RPMI7951 (cell line): ENCODE measurements at places on chromosomes 13 and 19. TPM values are rescaled to one million over a fixed set of nuclear protein-coding genes. Genes with fewer than 3 reads are reported as not detected.

The FREM2 gene
- total RNA-seq: 0.29 and 0.36 TPM in 2 replicates

The MTUS2 gene
- total RNA-seq: 0.10 and 0.24 TPM in 2 replicates

The KCNN1 gene
- 0.20 TPM in 1 of 2 replicates, not detected in the other for total RNA-seq

The EBI3 gene
- total RNA-seq: 0.39 and 1.1 TPM in 2 replicates

The TNNI3 gene
- total RNA-seq: 0.48 and 0.78 TPM in 2 replicates

The ZNF132 gene
- total RNA-seq: 4.6 and 4.8 TPM in 2 replicates

The TLE6 gene
- total RNA-seq: 0.84 and 3.9 TPM in 2 replicates

The IFI30 gene
- total RNA-seq: 56.0 and 69.6 TPM in 2 replicates

The LRRC4B gene
- not detected in 2 replicates for total RNA-seq

The KRTDAP gene
- total RNA-seq: not detected in 2 replicates

The STOML3 gene
- total RNA-seq: not detected in 2 replicates

The C1QTNF9B gene
- total RNA-seq: not detected in 2 replicates

The INAFM1 gene
- 1.8 and 1.9 TPM in 2 replicates for total RNA-seq

The FAM216B gene
- not detected in 2 replicates for total RNA-seq

The POMP gene
- total RNA-seq: 162 and 172 TPM in 2 replicates

The CNN1 gene
- total RNA-seq: 0.96 and 3.0 TPM in 2 replicates

The FFAR2 gene
- total RNA-seq: not detected in 2 replicates

The KLF12 gene
- total RNA-seq: 7.4 and 9.6 TPM in 2 replicates

The GFY gene
- total RNA-seq: not detected in 2 replicates

The SHC2 gene
- total RNA-seq: 0.10 TPM in 1 of 2 replicates, not detected in the other

The ZSCAN4 gene
- not detected in 2 replicates for total RNA-seq

The SHISA7 gene
- 0.12 TPM in 1 of 2 replicates, not detected in the other for total RNA-seq

The CEACAM20 gene
- not detected in 2 replicates for total RNA-seq

The PNMA8A gene
- 0.20 TPM in 1 of 2 replicates, not detected in the other for total RNA-seq

The ZNF260 gene
- total RNA-seq: 22.6 and 49.5 TPM in 2 replicates
